ENCODE measurements at places on chromosomes 13 and 19.

DNA sequence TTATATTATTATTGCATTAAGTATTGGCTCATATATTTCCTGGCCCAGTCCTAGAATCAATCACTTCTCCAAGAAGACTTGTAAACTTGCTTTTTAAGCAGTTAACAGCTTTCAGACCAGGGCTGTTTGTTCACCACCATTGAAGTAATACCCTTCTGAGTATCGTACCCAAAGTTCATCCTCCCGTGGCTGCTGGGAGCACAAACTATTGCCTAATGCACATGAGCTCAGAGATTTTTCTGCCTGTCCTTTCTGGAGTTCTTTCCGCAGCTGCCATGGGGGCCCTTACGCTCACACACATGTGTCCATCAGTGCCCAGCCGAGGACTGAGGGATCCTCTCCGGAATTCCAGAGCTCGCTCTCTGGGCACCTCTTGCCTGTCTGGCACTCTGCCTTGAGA lies 51.5 kb downstream of the MRPL57 start:
- DNase-seq, result no peak

DNA sequence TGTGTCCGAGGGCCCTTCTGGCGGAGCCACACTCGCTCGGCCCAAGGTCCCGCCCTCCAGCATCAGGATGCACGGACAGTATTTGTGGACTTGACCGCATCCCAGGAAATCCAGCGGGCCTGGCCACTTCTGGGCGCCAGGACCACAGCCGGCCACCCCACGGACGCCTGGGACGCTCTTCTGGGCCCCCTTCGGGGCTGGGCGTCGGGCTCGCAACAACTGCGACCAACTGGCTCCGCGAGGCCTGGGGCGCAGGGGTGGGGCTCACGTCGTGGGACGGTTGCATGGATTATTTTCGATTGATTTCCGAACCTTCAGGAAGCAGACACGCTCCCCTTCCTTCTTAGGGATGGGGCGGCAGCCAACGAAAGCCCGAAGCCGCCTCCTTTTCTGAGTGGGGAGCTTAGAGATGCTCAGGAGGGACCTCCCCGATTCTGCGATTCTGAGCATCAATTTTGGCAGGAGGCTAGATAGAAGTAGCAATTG lies 521 bp upstream of the NUP58 start:
- DNase-seq, result no peak

- DNase-seq, result no peak
Measured at GRCh38 chr19:56136362-56136761, 4.7 kb upstream of the ZNF444 start.

- no peak for DNase-seq
Measured at GRCh38 chr13:44124352-44124751, 244.6 kb downstream of the LACC1 start.

DNA sequence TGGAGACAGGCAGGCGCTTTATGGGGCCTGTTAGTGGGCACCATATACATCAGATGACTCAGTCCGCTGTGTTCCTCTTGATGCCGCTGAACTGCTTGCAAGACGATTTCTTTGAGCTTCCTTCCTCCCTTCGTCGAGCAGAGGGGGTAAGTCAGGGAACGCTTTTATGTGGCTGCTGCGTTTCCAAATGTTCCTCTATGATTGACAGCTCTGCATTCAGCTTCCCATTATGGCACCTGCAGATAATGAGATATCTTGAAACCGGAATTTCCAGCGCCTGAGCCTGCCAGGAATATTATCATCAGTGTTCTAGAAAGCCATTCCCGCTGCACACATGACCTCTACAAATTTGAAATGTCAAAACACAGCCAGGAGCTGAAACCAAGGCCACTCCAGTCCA lies 257.0 kb downstream of the TSHZ3 start:
- DNase-seq, result no peak

DNA sequence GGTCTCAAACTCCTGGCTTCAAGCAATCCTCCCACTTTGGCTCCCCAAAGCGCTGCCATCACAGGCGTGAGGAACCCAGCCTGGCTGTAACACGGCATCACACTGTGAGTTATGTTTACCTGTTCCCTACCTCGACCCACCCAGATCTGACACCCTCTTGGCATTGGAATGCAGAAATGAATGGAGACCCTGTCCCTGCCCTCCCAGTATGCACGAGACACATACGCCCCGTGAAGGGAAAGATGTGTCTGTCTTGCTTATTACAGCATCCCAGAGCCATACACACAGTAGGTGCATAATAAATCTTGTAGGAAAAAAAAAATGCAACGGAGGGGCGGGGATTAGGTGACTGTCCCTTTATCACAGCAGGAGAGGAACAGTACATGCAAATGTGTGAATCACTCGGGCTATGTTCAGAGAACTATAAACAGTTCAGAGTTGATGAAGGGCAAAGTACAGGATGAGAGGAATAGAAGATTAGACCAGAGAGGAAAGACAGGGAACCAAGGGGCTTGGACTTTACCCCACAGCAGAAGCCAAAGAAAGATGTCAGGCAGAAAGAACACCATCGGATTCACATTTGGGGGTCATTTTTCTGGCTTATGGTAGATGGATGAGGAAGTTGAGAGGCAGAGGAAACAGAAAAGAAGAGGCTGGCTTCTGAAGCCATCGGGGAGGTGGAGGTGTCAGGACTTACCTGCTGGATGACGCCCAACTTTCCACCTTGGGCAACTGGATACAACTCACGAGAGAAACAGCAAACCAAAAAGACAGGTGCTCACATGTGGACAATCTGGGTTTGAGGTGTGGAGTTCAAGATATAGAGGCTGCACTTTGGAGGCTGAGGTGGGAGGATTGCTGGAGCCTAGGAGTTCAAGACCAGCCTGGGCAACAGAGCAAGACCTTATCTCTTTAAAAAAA lies 94.3 kb downstream of the INSR start:
- no peak for DNase-seq

GRCh38 chr13:76954538-76954937 lies 6.2 kb downstream of the ACOD1 start:
- DNase-seq, result no peak

GRCh38 chr19:56217039-56217949 lies 15.2 kb downstream of the ZSCAN5C start:
- no peak for DNase-seq

DNA sequence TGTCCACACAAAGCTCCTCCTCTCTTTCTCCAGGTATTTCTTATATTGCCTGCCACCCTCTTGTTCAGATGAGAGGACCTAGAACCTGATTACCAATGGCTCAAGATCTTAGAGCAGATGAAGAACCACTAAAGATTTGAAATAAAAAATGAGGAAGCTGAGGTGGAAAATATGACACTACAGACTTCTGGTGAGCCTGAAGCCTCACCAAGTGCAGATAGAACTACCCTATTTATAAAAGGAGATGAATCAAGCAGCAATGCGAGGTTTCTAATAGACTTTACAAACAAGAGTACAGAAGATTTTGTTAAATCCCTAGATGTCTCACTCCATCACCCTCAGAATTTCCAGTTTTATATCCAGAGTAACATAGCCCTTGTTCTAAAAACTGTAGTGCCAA lies 345.8 kb downstream of the TBC1D4 start:
- DNase-seq, result no peak

- DNase-seq, result no peak
Measured at GRCh38 chr13:98803111-98803561, 50.7 kb upstream of the SLC15A1 start.

GRCh38 chr13:71306821-71307220 lies 560.2 kb downstream of the DACH1 start:
- no peak for DNase-seq

DNA sequence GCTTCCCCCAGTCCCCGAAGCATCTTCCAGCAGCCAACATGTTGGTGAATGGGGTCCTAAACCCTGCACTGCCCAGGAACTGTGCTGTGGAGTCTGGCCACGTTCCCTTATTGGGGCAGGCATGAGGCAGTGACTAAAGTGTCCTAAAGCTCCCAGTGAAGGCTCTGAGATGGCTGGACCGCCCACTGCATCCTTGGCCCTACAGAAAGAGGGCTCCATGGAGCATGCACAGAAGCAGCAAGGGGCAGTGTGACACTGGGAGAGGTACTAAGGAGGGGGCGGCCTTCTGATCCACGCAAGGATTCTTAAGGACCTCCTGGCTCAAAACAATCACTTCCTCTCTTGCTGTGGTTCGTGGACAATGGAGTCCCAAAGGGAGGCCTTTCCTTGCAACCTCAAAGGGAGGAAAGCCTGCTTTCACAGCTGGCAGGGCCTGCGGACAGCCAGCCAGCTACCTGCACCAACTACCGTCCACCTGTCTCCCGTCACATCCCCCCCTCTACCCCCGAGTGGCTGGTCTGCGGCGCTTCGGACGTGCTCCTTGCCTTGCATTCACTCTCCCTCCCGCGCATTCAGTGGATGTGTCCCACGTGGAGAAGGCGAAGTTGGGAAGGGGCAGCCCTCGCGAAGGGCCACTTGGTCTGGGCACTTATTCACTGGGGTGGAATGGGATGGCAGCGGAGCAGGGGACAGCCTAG lies 63.9 kb upstream of the STARD13 start:
- no peak for DNase-seq

DNA sequence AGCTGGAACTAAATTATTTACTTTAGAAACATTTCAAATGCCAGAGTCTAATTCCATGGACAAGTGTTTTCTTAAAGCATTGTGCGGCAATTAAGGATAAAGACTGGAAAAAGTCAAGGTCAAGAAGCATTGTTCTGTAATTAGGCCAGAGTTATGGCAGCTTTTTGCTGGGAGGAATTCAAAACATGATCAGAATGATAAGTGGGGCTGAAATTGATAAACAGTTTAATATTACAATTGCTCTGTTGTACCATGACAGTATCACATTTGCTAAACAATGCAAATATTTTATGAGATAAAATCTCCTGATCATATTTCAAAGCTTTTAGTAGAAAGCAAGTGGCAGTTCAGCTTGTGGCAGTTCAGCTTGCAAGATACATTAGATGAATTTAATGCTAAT lies 513.7 kb downstream of the GPC6 start:
- no peak for DNase-seq

DNA sequence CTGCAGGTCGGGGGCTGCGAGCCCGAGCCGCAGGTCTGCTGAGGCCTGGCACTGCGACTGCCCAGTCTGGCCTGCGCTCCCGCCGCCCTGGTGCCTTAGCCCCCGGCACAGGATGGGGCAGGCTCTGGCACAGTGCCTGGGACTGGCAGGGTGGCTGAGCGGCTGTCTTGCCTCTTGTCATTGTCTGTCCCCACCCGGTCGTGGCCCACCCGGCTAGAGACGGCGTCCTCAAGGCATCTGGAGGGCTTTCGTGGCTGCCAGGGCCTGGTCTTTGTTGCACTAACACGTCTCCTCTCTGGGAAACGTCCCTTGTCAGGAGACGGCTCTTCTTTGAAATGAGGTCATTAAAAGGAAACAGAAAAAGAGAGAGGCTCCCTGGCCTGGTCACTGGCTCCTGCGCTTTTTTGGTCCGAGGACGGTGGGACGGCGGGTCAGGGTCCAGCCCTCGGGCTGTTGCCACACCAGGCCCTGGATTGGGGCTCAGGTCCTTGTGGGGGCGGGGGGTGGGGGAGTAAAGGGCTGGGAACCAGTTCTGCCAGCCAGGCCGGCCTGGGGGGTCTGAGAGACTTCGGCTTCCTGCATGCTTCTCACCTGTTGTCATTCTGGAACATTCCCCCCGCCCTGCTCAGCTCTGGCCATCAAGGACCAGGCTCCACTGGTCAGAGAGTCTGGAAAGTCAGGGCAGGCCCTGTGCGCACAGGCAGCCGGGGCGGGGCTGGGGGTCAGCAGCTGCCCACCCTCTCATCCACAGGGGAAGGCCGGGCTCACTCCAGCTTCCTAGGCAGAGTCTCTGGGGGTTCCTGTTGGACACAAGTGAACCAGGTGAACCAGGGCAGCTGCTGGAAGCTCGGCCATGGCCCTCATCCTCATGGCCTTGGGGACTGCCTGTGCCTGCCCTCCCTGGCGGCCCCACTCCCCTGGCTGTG lies 6.2 kb upstream of the ZNF554 start:
- DNase-seq, result no peak

- no peak for DNase-seq
Measured at GRCh38 chr13:98406971-98407370, 169.9 kb downstream of the STK24 start.

- no peak for DNase-seq
Measured at GRCh38 chr13:79534596-79534995, 53.6 kb downstream of the NDFIP2 start.

DNA sequence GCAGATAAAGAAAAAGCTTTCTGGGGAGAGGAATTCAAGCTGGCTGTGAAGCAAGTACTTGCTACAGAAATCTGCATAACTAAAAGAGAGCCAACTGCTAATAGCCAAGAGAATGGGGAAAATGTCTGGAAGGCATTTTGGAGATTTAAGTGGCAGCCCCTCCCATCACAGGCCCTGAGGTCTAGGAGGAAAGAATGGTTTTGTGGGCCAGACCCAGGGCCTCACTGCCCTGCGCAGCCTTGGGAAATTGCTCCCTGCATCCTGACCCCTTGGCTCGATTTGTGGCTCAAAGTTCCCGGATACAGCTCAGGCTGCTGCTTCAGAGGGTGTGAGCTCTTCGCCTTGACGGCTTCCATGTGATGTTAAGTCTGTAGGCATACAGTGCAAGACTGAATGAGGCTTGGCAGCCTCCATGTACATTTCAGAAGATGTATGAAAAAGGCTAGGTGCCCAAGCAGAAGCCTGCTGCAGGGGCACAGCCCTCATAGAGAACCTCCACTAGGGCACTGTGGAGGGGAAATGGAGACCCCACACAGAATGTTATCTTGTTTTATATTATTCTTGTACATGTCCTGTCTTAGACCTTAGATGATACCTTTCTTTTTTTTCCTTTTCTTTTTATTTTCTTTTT lies 34.4 kb downstream of the MZT1 start:
- no peak for DNase-seq

- no peak for DNase-seq
Measured at GRCh38 chr19:17078920-17079709, 3.5 kb downstream of the MYO9B start.

DNA sequence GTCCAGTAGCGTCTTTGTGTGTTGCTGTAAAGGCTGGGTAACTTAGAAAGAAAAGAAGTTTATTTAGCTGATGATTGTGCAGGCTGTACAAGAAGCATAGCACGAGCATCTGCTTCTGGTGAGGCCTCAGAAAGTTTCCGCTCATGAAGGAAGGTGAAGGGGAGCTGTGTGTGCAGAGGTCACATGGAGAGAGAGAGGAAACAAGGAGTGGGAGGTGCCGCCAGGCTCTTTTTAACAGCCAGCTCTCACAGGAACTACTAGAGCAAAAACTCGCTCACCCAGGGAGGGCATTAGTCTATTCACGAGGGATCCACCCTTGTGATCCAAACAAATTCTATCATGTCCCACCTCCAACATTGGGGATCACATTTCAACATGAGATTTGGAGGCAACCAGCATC lies 99.8 kb downstream of the GPR12 start:
- DNase-seq, result no peak

All from 8988T (cell line).